ENCODE measurements at places on chromosomes 2 and 18.

GRCh38 chr2:234447189-234447588 is 49.7 kb downstream of the ARL4C start:
- no peak for DNase-seq
- no peaks in the 10 kb centered on the region for H3K36me3 ChIP-seq
- H3K27ac ChIP-seq = peak overlapping the region; percentile 77
- no peak overlapping the region for H3K4me3 ChIP-seq

- H3K4me3 ChIP-seq = no peak overlapping the region
- peaks cover 10% of the 10 kb centered on the region for H3K4me1 ChIP-seq
- H3K27me3 ChIP-seq = no peaks in the 10 kb centered on the region
- peaks cover 4% of the 10 kb centered on the region for H3K36me3 ChIP-seq
- DNase-seq = no peak
- no peak overlapping the region for H3K27ac ChIP-seq
Measured at GRCh38 chr2:12688893-12689292, 27.8 kb upstream of the TRIB2 start.

DNA sequence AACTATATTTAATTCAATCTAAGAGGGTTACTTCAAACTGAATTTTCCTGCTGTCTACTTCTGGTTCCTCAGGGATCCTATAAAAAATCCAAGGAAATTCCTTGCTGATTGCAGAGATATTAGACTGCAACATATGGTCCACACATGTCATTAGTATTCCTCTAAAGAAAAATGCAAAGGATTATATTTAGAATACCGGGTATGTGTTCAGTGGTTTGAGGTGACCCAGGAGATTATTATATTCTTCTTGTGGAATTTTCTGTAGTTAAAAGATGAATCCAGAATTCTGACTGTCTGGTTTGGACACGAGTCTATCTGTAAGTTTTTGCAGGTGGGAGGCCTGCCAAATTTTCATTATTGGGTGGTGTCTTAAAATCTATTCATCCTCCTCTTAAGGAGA is 18.2 kb downstream of the HOXD1 start:
- no peaks in the 10 kb centered on the region for H3K4me1 ChIP-seq
- DNase-seq = no peak
- peaks cover 19% of the 10 kb centered on the region for H3K27me3 ChIP-seq
- H3K4me3 ChIP-seq = no peak overlapping the region
- H3K36me3 ChIP-seq = no peaks in the 10 kb centered on the region

GRCh38 chr2:179438654-179439053 is 174.0 kb upstream of the SESTD1 start:
- no peaks in the 10 kb centered on the region for H3K36me3 ChIP-seq
- no peak for DNase-seq
- peaks cover 12% of the 10 kb centered on the region for H3K4me1 ChIP-seq
- no peak overlapping the region for H3K27ac ChIP-seq

GRCh38 chr2:238142382-238143205 is 4.1 kb downstream of the KLHL30 start:
- H3K27me3 ChIP-seq = no peaks in the 10 kb centered on the region
- peak overlapping the region; percentile 70 for H3K27ac ChIP-seq
- no peak for DNase-seq
- H3K4me3 ChIP-seq = peak overlapping the region; percentile 68

DNA sequence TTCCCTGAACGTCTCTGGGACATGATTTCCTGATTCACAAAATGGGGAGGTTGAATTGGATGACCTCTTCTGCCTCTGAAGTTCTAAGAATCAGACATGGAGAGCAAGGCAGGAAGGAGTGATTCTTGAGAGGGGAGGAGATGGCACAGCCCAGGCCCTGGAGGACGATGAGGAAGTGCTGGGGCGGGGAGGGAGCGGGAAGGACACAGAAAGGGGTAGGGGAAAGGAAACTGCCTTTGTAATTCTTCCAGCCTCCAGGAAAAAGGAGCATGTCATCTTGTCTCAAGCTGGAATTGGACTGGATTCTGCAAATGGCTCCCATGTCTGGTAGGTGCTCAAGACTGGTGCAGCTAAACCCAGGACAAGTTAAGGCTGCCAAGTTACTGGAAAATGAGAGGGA is 97.0 kb upstream of the NCK2 start:
- H3K4me1 ChIP-seq = peaks cover 13% of the 10 kb centered on the region
- H3K36me3 ChIP-seq = no peaks in the 10 kb centered on the region
- peaks cover 20% of the 10 kb centered on the region for H3K27me3 ChIP-seq
- no peak for DNase-seq

- DNase-seq = no peak
- no peaks in the 10 kb centered on the region for H3K27me3 ChIP-seq
- H3K4me1 ChIP-seq = peaks cover 2% of the 10 kb centered on the region
- H3K36me3 ChIP-seq = peaks cover 2% of the 10 kb centered on the region
Measured at GRCh38 chr2:145680276-145680675, 1160.4 kb upstream of the ZEB2 start.

DNA sequence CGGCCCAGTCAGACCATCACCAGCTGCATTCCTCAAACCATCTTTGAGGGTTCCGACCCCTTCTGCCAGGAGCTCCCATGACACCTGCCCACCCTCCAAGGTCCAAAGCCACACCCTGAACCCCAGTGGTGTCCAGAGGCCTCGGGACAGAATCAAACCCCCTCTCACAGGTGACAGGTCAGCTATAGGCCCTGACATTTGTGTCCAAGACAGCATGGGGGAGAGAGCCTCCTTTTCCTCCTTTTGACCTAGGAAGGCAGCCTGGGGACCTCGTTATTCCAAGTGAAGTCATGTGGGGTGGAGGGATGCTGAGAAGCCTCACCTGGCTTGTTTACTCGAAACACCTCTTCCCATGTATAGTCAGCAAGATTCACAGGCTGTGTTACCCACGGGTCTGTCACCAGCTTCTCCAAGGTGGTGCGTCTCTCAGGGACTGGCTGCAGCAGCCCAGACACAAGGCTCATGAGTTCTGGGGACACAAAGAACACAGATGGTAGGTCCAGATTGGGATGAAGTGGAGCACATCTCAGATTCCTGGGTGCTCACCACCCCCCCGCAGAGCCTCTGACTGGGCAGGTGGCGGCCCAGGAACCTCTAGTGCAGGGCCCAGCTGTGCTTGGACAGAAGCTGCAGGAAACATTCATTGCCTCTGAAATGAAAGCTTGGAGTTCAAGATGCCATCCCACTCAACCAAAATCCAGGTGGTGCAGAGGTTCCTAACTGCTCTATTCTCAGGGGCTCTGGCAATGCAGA is 5.1 kb upstream of the MTERF4 start:
- H3K36me3 ChIP-seq = no peaks in the 10 kb centered on the region
- peaks cover 8% of the 10 kb centered on the region for H3K4me1 ChIP-seq

GRCh38 chr2:9377461-9378097 is 45.7 kb downstream of the ITGB1BP1 start:
- H3K4me3 ChIP-seq = no peak overlapping the region
- H3K27ac ChIP-seq = peak overlapping the region; percentile 87
- no peak for DNase-seq
- H3K36me3 ChIP-seq = peaks cover 27% of the 10 kb centered on the region
- H3K4me1 ChIP-seq = peaks cover 40% of the 10 kb centered on the region
